ENCODE measurements at places on chromosomes 4 and X. TPM values are rescaled to one million over a fixed set of nuclear protein-coding genes. Genes with fewer than 3 reads are reported as not detected.

DNA sequence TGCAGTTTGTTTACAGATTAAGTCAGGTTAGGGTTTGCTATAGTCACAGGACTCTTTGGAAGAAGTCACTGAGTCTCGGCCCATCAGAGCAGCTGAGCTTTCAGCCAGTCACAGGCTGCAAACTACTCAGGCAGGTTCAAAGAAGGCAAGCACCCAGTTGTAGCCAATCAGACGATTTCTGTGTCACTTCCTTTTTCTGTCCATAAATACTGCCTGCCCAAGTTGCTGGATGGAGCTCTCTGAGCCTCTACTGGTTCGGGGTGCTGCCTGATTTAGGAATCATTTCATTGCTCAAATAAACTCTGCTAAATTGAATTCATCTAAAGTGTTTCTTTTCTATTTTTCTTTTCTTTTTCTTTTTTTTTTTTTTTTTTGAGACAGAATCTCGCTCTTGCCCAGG is 7.3 kb upstream of the SH3BP2 start:
- DNase-seq = no peak

GRCh38 chr4:8558080-8558960 is 21.9 kb upstream of the GPR78 start:
- peak; percentile 68 for DNase-seq

- DNase-seq = no peak
These were observed 9.7 kb upstream of the PLAC8 start for GRCh38 chr4:83124111-83124780.

- DNase-seq = no peak
These were observed 51.5 kb downstream of the SLC2A9 start for GRCh38 chr4:9969526-9970398.

DNA sequence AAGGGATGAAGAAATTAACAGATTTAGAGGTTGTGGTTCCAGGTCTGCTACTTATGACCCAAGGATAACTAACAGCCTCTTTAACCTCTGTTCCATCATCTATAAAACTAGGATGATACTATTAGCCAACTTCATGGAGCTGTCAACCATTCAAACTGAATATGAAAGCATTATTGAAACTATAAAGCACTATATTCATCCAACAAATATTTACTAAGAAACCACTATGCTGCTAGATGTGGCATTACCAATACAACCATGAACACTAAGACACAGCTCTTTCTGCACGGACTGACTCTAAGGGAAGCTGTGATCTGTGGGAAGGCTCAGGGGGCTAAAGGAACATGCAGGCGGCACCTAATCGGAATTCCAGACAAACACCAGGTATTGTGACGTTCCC is 66.0 kb downstream of the APBB2 start:
- no peak for DNase-seq

DNA sequence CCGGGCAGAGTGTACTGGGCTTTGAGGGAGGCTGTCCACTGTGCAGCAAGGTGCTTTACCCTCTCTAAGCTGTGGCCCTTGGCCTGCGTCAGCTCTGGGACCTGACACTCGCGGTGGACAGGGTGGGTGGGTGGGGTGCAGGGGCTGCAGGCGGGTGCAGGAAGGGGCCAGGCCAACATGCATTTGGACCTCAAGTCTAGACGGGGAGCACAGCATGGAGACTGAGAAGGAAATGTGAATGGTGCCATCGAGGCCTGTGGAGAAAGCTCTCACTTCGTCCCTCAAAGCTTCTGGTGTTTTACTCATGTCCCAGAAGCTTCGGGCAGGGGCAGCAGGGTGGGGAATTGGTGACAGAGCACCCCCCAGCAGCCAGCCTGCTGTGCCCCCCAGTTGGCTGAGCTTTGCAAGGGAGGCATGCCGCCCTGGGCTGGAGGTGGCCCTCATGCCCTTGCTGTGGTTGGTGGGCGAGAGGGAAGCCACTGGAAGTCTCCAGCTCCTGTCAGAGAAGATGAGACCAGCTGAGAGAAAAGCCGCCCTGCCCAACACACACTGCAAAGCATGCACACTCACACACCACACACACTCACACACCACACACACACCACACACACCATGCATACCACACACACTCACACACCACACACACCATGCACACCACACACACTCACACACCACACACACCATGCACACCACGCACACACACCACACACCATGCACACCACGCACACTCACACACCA is 12.3 kb downstream of the PNMA6E start:
- no peak for DNase-seq

GRCh38 chr4:182325848-182326255 is 82.7 kb downstream of the TENM3 start:
- no peak for DNase-seq

DNA sequence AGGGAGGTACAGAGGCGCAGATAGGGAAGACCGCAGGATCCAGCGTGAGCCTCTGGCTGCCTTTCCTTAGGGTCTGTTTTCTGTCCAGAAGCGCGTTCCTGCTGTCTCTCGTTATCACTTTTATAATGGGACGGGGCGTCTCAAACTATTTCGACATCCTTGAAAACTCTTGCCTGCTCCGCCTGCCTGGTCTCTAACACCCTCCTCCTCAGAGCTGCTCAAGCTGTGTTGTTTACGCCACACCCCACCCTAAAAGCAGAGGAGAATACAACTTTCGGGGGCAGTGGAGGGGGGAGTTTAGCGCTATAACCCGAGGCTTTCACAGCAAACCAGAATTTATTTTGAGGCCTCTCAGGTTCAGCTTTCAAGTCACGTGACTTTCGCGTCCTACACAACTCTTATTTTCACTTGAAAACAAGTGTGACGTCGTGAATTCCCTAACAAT is 646 bp upstream of the FAM3A start:
- DNase-seq = no peak

DNA sequence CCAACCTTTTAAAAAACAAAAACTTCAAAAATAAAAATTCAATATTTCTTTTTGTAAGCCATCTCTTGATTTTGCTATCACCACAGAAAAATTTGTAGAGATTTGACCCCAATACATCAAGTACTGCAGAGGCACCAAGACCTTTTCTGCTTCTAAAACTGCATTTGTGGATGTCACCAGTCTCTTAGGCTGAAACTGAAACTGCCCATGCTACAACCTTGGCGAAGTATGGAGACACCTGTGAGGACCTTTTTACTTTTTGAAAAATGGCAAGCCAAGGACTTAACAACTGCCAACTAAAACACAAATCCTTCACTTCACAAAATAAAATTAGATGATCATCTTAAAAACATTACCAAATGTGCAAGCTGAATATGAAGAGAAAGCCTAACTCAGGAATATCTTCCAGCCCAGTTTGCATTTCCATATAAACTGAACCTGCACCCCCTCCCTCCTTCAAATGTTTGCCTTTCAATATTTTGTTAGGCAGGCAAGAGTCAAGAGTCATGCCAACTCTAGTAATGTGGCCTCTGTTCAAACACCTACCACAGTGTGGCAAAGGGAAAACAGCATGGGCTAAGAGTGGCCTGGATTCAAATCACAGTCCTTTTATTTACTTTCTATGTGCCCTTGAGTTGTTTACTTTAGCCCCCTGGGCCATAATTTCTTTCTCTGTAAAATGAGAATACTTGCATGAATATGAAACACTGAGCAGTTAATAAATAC is 389.4 kb downstream of the OPHN1 start:
- DNase-seq = no peak

GRCh38 chr4:183675625-183676024 is 16.5 kb downstream of the TRAPPC11 start:
- no peak for DNase-seq

DNA sequence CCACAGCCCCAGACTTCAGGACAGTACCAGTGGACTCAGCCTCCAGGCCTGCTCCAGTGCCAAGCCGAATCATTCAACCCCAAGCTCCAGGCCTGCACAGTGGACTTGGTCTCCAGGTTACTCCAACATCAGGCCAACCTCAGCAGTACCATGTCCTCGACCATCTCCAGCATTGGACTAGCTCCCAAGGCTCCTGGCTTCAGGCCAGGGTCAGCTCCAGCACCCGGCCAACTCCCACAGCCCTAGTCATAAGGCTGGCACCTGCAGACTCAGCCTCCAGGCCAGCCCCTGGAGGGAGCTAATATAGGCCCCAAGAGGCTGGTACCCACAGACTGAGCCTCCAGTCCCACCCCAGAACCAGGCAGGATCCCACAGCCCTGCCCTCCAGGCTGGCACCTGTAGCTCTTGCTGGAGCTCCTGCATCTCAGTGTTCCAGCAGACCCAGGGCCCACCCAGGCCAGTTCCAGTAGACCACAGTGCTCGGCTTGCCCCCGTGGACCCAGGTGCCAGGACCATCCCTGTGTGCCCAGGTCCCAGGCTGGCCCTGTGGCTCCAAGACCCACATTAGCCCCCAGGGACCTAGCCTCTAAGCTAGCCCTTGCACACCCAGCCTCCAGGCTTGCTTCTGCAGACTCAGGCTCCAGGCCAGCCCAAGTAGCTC is 25.6 kb downstream of the ZMAT1 start:
- DNase-seq = no peak

GRCh38 chr4:44927399-44928380 is 201.3 kb upstream of the GNPDA2 start:
- DNase-seq = peak; percentile 57

GRCh38 chrX:20571611-20572010 is 304.9 kb upstream of the RPS6KA3 start:
- peak; percentile 37 for DNase-seq

GRCh38 chr4:56859841-56860240 is 38.3 kb upstream of the SPINK2 start:
- no peak for DNase-seq

DNA sequence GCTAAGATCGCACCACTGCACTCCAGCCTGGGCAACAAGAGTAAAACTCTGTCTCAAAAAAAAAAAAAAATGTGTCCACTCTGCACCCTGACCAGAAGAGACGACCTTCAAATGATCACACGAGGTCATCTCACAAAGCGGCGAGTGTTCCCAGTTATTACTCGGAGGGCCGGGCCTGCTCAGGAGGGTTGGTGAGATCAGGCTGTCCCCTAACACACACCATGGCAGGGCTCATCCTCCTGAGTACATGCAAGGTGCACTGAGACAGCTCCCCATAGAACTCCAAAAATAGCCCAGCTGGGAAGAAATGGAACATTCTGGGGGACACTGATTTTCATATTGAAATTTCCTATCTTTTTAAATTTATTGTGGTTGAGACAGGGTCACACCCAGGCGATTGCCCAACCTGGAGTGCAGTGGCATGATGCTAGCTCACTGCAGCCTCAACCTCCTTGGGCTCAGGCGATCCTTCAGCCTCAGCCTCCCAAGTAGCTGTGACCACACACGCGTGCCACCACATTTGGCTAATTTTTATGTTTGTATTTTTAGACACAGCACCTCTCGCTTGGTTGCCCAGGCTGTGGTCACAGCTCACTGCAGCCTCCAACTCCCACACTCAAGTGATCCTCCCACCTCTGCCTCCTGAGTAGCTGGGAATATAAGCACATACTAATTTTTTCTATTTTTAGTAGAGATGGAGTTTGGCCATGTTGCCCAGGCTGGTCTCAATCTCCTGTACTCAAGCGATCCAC is 51.5 kb downstream of the DHRSX start:
- DNase-seq = no peak

DNA sequence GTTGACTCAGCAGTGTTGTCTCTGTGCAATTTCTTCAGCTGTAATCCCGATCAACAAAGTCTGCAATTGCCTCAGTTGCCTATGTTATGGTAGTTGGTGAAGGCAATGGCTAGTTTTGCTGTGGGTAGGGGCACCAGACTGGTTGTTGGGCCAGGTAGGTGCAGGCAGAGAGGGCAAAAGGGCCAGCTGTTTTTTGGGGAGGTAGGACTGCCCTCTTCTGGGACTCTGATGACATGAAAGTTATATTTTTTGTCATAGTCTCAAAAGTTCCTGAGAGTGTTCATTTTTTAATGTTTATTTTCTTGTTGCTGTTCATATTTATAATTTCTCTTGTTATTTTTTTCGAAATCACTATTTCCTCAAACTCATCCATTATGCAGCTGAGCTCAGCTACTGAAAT is 25.1 kb downstream of the DCAF12L2 start:
- DNase-seq = no peak

- no peak for DNase-seq
These were observed 265.4 kb upstream of the ADGRL3 start for GRCh38 chr4:60934566-60935295.

- DNase-seq = peak; percentile 92
These were observed 57.7 kb upstream of the UGT2B7 start for GRCh38 chr4:69038582-69038981.

DNA sequence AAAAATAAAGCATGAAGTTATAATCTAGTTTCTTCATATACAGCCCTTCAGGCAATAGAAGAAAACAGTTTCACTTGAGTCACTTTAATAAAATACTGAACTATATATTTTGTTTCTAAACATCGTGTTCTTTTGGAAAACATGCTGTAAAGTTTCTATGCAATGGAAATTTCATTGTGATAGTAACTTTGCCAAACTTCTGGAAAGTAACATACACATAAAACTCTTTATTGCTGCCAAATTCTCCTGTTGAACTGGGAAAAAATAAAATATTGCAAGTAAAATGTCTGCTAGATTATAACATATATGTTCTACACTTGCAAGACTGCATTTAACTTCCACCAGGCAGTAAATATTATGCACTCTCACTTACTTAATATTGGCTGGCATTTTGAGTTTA is 635.4 kb downstream of the SPRY1 start:
- DNase-seq = no peak

DNA sequence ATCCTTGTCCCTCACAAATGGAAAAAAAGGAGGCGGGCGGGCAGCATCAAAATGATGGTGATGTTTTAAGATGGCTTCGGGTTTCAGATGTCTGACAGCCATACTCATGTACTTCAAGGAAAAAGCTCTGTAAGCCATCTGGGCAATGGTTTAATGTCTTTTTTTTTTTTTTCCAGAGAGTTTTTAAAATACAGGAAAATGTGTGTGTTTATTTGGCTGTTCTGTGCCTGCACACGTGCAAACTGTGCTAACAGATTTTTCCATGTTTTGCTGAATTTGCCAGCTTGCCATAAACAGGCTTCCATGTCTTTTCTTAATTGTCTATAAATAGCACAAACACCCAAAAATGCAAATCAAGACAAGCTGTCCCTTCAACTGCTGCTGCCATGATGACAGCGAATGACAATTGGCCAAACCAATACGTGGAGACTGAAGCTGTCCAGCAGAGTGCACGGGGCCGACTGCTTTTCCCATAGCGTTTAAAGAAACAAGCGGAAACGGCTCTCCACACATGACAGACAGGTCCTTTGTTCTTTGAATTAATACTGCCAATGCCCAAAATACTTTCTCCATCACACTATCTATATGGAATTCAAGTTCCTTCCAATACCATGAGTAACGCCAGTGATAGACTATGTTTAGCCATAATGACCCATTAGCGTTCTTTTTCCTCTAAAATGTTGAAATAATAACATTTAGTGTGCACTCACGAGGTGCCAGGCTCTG is 35.7 kb downstream of the AFAP1 start:
- no peak for DNase-seq

Gene PNMA3
- total RNA-seq = not detected

Gene STK32B
- 1.1 TPM for total RNA-seq

Gene NPY5R
- not detected for total RNA-seq

Gene MAGEB18
- not detected for total RNA-seq

Gene PAGE4
- total RNA-seq = not detected

Gene ARHGAP4
- 4.6 TPM for total RNA-seq

Gene POU4F2
- total RNA-seq = not detected

Gene FRMD7
- not detected for total RNA-seq

Gene NAT8L
- total RNA-seq = 2.0 TPM

Gene CCDC149
- 7.9 TPM for total RNA-seq

Gene IL1RAPL2
- total RNA-seq = 0.52 TPM
